Urothelium cell line (cell line): ENCODE measurements at places on chromosomes 3 and 15.
A peak's percentile ranks its signal among the peaks of the same experiment; 100 is the strongest.

DNA sequence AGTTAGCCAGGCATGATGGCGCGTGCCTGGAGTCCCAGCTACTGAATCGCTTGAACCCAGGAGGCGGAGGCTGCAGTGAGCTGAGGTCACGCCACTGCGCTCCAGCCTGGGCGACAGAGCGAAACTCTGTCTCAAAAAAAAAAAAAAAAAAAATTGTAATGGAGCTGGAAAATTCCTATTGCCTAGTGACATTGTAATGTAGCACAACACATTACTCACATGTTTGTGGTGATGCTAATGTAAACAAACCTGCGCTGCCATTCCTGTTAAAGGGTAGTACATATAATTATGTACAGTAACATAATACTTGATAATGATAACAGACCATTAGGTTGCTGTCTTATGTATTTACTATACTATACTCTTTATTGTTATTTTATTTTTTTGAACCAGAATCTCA, 39.1 kb downstream of the KNL1 start:
- DNase-seq, result no peak

DNA sequence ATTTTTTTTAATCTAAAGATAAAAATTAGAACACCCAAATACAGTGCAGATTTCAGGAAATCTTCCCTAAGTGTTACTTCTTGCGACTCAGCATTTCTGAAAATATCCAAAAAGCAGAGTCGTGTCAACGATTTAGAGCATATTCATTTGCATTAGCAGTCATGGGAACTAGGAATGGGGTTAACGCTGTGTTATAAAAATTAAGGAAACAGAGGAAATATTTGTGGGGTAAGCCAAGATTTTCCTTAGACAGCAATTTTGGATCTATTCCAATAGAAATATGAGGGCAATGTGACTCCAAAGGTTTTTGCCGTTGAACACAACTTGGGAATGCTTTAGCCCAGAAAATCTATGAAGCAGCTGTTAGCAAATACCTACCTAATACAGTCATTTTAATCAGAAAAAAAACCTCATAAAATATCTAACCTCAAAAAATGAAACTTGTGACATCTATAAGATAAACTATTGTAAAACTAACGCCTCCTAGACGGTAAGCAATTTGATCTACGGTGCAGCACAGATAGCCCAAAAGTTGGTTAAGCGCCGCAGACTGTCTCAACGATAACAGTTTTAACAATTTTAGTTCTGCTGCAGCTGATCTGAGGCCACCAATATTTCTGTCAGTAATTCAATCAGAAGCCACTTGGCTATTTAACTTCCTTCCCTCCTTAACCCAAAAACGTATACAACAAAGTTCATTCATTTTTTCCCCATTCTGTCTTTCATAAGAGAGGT, 5.8 kb upstream of the ATP11B start:
- peak; percentile 8 for DNase-seq

- DNase-seq, result no peak
Measured at GRCh38 chr15:40943764-40944365, 9.4 kb upstream of the CHAC1 start.

- no peak for DNase-seq
Measured at GRCh38 chr15:37040072-37040742, 60.1 kb downstream of the MEIS2 start.

DNA sequence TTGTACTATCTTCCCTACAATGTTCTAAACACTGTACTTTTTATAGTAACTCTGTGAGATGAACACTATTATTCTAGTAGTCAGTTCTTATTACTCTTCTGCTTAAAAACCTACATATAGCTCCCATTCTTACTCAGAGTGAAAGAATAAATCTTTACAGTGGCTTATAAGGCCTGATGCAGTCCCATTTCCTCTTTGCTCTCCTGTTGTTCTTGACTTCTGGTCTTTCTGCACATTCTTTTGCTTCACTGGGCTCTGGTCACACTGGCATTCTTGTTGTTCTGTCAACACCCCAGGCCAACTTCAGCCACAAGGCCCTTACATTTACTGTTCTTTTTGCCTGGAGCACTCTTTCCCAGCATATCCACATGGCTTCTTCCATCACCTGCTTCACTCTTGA, 58.2 kb upstream of the TP63 start:
- no peak for DNase-seq

DNA sequence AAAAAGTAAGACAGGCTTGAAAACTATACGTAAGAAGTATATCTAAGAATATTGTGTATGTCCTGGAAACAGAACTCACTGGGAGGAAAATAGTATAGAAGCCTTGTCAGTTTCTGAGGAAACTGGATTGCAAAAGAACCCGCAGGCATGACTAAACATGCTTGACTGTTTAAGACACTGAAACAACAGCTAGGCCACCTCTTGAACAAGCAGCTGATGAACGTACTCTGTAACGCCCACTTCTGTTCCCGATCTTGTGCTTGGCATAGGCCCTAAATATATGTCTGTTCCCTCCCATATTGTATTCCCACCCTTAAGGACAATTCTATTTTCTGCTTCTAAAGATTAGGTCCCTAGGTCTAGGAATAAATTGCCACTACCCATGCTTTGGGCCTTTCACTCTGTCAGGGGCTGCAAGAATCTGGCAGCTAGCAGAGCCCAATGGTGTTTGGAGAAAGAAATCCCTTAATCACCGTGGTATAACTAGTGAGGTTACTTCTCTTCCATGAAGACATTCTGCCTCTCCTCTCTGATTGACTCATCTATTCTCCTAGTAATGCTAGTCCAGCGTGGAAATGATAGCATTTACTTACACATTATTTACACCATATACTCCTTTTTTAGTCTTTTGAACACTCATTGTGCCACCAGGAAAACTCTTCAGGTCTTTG, 46.2 kb downstream of the CD200 start:
- peak; percentile 19 for DNase-seq

DNA sequence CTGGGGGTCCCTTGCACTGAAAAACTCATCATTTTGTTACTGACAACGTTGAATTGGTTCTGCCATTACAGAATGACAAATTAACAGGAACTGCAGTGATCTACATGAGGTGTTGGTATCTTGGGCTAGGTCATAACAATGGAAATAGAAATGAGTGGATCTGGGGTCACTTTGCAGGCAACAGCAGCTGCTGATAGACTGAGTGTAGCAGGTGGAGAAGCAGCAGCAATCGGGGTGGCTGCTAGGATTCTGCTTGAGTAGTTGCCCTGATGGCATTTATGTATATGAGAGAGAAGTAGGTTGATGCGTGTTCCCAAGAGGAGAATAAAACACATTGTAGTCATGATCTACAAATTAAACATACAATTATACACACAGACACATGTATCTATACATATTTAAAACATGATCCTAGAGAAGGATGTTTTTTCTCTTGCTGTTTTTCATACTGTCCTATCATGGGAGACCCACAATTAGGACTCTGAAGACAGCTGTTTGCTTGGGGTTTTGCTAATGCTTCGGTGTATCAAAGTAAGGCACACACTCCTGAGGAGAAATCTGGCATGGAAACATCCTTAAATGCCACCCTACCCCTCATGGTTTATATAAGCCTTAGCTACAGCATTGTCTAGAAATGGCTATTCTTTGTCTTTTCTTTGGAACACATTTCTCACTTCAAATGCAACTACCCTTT, 15.8 kb upstream of the THBS1 start:
- DNase-seq, result no peak

GRCh38 chr3:131716943-131717342, 214.2 kb upstream of the MRPL3 start:
- DNase-seq, result no peak

- no peak for DNase-seq
Measured at GRCh38 chr3:123764647-123765046, 119.5 kb downstream of the MYLK start.

GRCh38 chr3:139519998-139520737, 19.4 kb downstream of the RBP1 start:
- peak; percentile 46 for DNase-seq
